ENCODE measurements at places on chromosomes 1 and 21.

- no peak overlapping the region for H3K27ac ChIP-seq
- H3K36me3 ChIP-seq = no peaks in the 10 kb centered on the region
- no peak for DNase-seq
- no peaks in the 10 kb centered on the region for H3K27me3 ChIP-seq
- no peaks in the 10 kb centered on the region for H3K4me1 ChIP-seq
Measured at GRCh38 chr1:67626861-67627235, 58.2 kb upstream of the GADD45A start.

GRCh38 chr1:235783148-235783776, 83.4 kb downstream of the LYST start:
- H3K36me3 ChIP-seq = peaks cover 8% of the 10 kb centered on the region
- H3K27ac ChIP-seq = no peak overlapping the region
- H3K4me3 ChIP-seq = no peak overlapping the region

DNA sequence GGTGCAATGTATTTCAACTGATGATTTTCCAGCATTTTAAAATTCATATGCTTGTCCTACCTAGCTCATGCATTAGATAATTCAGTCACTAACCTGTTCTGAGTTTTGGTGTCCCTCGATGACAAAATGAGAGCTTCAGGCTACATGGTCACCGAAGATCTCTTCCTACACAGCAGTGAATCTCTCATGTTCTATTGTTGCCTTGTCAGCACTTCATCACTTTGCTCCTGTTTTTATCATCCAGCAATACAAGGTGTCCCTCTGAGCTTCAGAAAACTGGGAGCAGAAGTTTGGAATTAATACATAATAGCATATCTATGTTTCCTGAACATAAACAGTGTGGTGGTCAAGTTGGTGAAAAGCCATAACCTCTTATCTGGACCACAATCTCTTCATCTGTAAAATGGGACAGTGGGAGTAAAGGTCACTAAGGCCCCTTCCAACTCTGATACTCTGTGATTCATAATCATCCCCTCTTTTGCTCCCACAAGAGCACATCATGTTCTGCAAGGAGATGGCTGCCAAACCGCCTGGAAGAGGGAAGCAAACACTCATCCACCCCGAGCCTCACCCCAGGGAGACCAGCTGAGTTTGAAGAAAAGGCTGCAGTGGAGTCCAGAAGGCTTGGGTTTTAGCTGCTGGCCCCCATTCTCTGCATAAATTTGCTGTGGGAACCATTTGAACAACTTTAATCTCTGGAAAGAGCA, 137.9 kb upstream of the F3 start:
- no peak for DNase-seq
- H3K4me3 ChIP-seq = no peak overlapping the region
- no peaks in the 10 kb centered on the region for H3K27me3 ChIP-seq
- H3K36me3 ChIP-seq = no peaks in the 10 kb centered on the region

DNA sequence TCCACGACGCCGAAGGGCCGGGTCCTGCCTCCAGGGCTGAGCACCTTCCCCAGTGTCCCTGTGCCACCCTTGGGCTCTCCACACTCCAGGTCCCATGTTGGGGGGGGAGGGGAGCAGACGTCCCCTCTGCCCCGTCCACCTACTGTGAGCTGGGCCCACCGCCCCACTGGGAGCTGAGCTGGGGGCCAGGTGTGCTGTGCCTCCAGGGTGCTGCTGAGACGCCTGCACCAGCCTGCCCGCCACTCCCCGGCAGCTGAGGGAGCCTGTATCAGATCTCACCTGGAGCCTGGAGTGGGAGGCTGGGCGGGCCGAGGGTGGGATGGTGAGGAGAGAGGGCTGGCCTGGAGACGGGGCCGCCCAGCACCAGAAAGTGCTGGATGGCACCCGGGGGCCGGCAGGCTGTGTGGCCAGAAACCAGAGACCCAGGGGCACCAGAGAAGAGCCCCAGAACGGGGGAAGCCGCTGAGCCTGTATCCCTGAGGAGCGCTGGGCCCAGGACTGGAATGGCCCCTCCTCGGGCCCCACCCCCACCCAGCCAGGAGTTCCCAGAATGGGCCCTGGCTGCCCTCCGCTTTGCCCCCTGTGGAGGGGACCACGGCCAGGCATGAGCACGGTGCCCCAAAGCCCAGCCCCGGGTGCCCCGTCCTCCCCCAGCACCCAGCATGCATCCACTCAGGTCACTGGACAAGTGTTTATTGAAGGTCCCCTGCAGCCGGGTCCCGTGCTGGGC, 3.4 kb downstream of the TNFRSF18 start:
- no peak overlapping the region for H3K27ac ChIP-seq
- H3K36me3 ChIP-seq = no peaks in the 10 kb centered on the region
- no peaks in the 10 kb centered on the region for H3K27me3 ChIP-seq
- DNase-seq = no peak
- peaks cover 24% of the 10 kb centered on the region for H3K4me1 ChIP-seq

- H3K27ac ChIP-seq = no peak overlapping the region
- H3K4me1 ChIP-seq = no peaks in the 10 kb centered on the region
- H3K27me3 ChIP-seq = no peaks in the 10 kb centered on the region
- no peaks in the 10 kb centered on the region for H3K36me3 ChIP-seq
- DNase-seq = no peak
Measured at GRCh38 chr1:238191170-238191569, 300.4 kb upstream of the ZP4 start.
